Activated naive CD4-positive, alpha-beta T cell (primary cell): ENCODE measurements at places on chromosomes 13 and 19.
A peak's percentile ranks its signal among the peaks of the same experiment; 100 is the strongest.

- DNase-seq, result no peak
Observed at GRCh38 chr19:46466536-46467196, 4.7 kb downstream of the PNMA8A start.

- DNase-seq, result no peak
Observed at GRCh38 chr13:113528813-113529180, 38.3 kb upstream of the DCUN1D2 start.

DNA sequence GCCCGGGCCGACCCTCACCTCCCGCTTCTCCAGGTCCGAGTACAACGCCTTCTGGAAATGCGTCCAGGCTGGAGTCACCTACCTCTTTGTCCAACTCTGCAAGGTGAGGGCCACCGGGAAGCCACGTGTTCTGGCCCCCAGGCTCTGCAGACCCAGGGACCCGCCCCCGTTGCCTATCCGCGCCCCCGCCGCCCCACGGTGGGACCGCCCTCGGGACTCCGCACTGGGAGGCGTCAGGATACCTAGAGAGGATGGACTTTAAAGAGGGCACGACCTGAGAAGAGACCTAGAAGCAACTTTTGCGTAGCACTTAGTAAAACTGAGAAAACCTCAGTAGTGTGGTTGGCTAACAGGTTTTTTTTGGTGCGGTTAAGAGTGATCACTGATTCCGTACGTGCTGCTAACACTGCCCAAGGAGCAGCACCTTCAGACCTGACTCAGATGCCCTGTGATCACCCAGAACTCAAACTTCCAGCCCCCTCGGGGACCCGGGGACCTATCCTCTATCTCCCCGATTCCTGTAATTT lies 492 bp downstream of the TMEM147 start:
- peak; percentile 31 for DNase-seq

DNA sequence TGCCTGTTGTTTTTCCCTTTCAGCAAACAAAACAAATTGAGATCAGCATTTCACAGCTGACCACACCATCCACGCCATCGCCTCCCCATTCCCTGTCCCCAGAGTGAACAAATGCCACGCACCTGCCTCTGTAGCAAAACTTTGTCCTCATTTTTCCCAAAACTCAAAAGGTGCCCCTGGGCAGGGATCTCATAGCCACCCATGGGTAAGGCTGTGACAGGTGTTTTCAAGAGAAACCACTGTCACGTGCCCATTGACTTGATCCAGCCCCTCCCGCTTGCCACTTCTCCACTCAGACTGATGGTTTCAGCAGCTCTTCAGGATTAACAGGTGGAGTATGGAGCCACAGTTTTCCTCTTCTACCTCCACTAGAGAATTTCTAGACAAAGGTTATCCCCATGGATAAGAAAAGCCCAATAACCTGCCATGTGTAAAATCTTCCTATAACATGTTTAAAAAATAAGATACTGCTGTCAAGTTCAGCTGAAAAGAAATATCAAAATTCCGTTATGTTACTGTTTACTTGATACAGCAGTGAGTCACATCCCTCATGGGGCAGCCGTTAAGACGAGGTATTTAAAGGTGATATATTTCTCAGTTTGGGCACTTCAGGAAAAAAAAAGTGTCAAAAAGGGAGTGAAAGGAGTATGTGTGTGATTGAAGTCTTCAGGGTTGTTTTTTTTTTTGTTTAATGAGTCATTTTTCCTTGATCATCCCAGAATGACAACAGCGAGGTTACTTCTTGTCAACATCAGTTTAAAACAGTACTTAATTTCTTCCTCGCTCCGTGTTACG lies 63.5 kb upstream of the GPR183 start:
- DNase-seq, result no peak

- no peak for DNase-seq
Observed at GRCh38 chr19:47021536-47022139, 2.0 kb downstream of the NPAS1 start.

- DNase-seq, result no peak
Observed at GRCh38 chr19:54600212-54600611, 6.8 kb downstream of the LILRA1 start.

GRCh38 chr19:22607653-22608430 lies 26.3 kb upstream of the ZNF492 start:
- no peak for DNase-seq

DNA sequence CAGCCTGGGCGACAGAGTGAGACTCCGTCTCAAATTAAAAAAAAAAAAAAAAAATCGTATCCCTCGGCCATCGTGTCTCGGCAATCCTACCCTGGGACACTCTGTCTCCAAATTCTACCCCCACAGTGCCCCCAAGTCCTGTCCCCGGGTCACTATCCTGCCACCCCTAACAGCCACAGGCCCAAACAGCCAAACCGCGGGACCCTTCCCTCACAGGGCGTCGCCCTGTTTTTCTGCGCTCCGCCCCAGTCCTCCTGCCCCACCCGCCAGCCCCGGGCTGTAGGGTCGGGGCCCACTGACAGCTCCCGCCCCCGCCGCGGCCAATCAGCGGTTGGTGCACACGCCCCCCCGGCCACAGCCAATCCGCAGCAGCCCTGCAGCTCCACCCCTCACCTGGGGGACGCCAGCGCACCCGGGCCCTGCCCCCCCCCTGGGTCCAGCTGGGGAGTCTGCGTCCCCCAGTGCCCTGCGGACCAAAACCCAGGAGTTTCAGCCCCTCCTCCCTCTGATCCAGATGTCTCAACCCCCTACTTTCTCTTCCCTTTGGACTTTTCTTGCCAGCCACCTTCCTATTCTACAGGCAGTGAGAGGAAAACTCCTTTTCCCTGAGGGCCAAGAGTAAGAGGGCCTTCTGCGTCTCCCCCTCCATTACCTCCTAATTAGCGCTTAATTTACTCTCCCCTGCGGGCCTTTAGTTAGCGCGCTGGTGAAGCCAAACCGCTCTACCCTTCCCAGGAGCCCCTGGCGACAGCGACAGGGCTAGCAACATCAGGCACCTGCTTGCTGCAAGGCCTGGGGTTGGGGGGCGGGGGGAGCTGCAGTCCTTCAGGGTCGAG lies 1.5 kb upstream of the BCAT2 start:
- peak; percentile 12 for DNase-seq

- no peak for DNase-seq
Observed at GRCh38 chr13:26423629-26424028, 133.9 kb upstream of the WASF3 start.

DNA sequence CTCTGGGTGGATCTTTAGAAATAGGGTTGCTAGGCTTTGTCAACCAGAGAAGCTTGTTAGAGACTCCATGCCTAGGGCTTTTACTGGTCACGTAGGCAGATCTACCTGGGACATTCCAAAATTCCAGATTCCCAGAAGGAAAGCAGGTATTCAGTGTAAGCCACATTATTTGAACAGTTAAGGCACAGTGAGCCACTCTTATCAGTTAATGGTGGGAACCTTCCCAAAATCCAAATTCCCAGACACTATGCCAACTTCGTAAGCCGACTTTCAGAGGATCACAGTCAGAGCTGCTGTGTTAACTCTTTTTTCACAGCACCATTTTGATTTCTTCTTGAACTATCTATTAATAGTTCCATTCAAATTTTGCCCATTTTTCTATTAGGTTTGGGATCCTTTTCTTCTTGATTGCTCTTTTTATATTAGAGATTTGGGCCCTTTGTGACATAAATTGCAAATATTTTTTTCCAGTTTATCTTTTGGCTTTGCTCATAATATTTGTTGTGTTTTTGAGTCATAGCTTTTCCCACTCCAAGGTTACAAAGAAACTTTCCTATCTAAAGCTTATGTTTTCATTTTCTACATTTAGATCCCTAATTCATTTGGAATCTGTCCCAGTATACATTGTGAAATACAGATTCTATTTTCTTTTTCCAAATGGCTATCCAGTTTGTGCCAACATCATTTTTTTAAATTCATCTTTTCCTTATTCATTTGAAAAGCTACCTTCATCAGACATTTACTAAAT lies 77.3 kb downstream of the DHRS12 start:
- no peak for DNase-seq

DNA sequence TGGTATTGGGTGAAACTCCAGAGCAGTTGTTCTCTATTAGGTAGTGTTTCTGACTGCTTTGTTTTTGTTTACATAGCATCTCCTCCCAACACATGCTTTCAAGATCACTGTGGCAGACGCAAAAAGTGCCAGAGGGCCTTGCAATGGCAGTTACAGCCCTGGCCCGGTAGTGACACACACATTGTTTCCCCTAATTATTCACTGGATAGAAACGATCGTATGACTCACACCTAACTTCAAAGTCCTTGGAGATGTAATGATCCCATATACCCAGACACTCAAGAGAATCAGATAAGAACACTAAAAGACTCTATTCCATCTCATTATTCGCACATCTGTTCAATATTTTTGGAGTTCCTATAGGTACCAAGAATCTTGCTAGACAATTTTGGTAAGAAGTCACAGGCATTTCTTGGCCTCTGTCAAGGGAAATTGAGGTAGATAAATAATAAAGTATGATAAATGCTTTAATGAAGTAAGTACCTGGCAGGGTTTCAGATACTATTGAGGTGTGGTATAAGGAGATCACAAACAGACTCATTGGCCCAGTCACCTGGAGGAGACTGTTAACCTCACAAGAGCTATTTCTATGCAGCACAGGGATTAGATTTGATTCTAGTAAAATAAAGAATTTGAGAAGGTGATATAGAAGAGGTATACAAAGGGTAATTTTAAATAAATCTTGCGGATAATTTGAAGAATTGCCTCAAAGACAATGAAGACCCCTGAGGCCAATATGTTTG lies 485.3 kb downstream of the SLITRK6 start:
- no peak for DNase-seq

DNA sequence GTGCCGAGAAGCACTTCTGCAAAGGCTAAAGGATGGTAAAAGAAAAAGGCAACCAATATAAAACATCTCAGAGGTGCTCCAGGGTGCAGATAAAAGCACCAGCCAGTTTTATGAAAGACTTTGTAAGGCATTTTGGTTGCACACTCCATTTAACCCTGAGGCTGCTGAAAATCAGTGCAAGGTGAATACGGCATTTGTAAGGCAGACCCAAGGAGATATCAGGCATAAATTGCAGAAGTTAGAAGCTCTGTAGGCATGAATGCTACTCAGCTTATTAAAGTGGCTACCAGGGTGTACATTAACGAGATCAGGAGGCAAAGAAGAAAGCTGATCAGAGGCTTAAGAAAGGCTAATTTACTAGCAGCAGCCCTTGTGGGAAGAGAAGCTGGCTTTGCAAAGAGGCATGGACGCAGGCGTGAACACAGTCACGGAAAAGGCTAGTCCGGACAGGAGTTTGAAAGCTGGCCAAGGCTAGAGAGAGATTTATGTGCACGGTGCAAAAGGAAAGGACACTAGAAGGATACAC lies 99.6 kb downstream of the ZNF429 start:
- no peak for DNase-seq

DNA sequence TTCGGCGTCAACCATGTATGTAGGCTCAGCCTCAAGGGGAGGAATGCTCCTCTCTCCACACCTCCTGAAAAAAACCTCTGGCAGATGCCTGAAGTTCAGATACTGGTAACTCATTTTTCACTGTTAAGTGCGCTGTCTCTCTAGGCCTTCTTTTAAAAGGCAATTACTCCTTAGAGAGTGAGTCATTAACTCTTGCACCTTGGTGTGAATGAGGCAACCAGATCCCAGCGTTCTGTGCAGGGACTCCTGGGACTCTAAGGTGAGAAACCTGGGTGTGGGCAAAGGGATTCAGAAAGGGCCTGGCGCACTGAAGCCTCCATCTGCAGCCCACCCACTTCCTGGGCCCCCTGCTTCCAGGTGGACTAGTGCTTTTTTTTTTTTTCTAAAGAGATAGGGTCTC lies 71.7 kb downstream of the SIAH3 start:
- DNase-seq, result no peak

- DNase-seq, result no peak
Observed at GRCh38 chr13:98083936-98084335, 59.0 kb upstream of the FARP1 start.

DNA sequence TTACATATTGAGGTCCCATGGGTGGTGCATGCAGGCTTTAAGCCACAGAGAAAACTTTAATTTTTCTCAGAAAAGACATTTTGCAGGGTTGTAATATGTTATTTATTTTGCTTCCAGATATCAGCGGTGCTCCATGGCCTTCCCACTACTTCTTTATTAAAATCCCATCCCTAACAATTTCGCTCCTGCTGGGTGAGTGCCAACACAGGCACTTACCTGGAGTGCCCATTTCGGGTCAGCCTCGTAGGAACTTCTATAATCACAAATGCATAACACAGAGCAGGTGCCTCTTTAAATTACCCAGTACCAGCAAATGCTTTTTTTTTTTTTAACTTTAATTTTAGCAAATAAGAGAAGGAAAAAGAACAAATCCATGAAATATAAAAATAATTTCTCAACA lies 86.4 kb downstream of the EFNB2 start:
- DNase-seq, result no peak

DNA sequence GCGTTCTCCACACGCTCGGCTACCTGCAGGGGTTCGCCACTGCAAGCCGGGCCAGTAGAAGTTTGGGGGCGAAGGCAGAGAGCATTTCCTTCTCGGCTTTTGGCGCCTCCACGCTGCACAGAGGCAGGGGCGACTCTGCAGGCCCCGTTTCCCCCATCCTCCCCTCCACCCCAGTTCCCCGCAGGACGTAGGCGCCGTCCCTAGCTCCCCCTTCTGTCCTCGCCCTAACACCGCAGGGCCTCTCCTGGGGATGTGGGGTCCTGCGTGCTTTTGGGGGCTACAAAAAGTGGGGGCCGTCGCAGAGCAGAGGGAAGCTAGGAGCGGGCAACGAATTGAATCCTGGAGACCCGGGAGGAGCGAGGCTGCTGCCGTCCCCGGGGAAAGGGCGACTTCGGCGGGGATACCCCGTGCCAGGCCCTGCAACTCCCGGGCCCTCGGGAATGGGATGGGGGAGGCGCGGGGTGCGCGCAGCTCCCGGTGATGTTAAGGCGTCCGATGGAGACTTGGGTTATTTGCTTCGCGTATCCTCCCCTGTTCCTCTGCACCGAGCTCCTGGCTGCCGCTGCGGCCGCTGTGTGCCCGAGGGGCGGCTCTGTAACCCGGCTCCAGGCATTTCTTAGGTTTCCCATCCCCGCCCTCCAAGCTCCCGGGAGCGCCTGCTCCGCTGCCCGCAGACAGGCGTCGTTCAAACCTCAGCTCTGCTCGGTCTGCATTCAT lies 255.9 kb upstream of the SOX21 start:
- DNase-seq, result no peak

GRCh38 chr19:44737238-44738071 lies 11.1 kb upstream of the BCL3 start:
- no peak for DNase-seq

GRCh38 chr19:29596885-29597525 lies 9.1 kb upstream of the POP4 start:
- DNase-seq, result no peak

- DNase-seq, result no peak
Observed at GRCh38 chr13:99948907-99949678, 22.5 kb downstream of the ZIC5 start.

DNA sequence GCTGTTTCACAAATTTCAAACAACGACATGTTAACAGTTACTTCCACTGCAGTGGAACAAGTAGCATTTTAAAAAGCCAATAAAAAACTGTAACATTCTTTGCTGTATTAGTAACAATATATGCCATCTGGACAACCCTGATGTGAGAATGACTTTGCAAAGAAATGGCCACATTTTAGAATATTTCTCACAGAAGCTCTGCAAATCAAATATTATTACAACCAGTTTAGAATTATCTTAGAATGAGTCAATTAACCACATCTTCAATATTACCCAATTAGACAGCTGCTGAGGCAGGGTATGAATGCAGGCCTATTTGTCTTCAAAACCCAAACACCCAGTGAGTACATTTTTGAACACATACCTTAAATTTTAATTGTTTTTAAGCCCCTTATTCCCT lies 3.2 kb downstream of the ZNF699 start:
- DNase-seq, result no peak
